ENCODE measurements at places on chromosomes 4 and X.

DNA sequence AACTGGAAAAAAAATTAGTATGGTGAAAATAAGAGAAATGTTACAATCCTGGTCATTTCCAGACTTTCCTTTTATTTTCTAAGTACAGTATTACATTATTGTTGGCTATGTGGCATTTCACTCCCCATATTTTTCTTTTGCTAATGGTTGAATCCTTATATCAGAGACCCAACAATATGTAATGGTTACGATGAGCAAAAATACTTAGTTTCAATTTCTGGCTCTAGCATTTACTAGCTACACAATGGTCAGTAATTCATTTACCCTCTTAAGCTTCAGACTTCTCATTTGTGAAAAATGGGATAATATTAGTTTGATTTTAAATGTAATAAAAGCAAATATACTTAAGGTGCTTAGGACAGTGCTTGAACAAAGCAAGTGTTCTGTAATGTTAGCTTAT lies 942.9 kb upstream of the PABPC4L start:
- no peak for DNase-seq

DNA sequence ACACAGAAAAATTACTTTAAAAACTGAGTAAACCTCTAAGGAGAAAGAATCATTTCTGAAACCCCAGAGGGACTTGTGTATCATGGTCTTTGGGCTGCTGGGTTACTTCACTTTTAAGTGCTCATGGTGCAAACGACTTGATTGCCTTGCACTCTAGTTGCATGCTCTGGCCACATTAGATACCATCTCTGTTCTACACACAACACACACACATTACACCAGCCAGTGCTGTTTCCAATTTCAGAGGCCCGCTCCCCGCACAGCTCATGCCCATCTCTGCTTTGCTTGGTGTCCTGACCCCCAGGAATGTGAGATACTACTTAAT lies 2.1 kb downstream of the PPP3CA start:
- DNase-seq: no peak

DNA sequence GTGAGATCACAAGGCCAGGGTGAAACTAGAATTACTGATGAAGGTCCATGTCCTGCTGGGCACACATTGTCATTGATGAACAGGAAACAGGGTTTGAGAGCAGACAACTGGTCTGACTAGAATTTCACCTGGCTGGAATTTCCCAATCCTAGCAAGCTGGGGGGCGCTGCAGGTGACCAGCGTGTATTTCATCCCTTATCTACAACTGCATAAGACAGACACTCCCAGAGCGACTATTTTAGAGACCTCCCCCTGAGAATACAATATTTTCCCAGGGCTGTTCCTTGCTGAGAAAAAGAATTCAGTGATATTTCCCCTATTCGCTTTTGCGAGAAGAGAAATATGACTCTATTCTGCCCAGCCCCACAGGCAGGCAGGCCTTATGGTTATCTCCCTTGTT lies 432.6 kb upstream of the GALNT7 start:
- no peak for DNase-seq

- no peak for DNase-seq
Measured at GRCh38 chr4:109465069-109465468, 31.5 kb downstream of the SEC24B start.

- no peak for DNase-seq
Measured at GRCh38 chr4:180521181-180521580, 1722.0 kb upstream of the TENM3 start.

DNA sequence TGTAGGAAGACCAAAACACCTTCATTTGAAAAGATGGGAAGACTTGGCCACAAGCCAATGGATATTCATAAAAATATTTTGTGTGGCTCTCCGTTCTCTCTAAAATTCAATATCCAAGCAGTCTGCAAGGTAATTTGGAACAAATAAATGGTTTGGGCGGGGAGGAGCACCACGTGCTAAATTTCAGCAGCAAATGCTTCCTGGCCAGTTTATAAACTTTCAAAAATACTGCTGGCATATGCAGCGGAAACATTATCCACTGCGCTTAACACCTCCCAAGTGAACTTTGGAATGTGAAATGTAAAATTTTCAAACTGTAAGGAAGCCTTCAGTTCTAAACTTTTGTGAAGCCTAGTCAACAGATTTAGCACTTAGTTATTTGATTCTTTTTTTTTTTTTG lies 191.0 kb downstream of the NSUN7 start:
- no peak for DNase-seq

DNA sequence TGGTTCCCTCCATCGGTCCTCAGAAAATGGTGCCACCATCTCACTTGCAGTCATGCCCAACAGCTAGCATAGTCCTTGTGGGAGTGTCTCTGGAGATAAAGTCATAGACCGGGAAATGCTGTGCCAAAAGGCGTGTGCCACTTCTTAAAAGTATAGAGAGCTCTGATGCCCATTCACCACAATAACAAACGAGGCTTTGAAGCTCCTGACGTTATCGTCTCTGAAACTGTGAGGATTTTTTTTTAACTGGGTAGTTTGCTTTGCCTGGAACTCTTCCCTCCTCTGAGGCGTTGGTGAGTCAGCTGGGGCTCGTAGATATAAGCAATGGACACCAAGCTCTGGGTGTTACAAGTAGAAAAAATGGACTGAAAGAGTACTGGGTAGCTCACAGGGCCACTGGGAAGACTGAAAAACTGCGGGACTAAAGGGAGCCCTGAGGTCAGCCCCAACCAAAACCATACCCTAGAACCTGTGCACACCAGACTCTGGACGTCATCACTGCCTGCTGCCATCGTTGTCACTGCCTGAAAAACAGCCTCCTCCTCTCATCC lies 89.4 kb upstream of the TRIM2 start:
- DNase-seq: no peak

Data from caudate nucleus (tissue), 63 donors.